ENCODE measurements at places on chromosomes 16 and 17. TPM values are rescaled to one million over a fixed set of nuclear protein-coding genes. Genes with fewer than 3 reads are reported as not detected.

The ABCA8 gene
- total RNA-seq = 0.15 TPM

The CFAP97D1 gene
- 0.13 TPM for total RNA-seq

DNA sequence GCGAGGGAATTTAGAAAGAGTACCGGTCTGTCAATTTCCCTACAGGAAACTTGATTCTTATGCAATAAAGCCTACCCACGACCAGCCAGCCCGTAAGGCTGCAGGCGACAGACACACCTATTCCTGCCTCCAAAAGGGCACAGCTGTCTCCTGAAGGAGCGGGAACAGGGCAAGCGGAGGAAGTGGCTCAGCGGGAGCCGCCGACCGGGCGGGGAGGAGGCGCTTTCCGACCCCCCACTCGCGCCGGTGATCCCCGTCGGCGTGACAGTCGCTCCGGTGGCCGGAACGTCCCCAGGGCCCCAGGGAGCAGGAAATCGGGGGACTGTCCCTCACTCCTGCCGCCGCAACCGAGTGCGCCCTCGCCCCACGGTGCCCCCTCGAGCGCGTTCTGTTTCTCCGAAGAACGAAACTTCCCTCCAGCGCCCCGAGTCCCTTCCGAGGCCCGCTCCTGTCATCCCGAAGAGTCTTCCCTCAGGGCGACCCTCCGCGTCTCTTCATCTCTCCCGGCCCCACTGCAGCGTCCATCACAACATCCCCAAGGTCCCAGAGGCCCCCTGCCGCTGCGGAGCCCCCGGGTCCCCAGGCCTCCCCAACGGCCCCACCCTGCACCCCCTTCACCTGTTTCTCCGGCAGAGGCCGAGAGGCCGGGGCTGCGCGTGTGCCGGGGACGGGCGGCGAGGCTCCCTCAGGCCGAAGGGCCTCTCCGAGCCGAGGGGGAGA lies 421 bp downstream of the STAT3 start:
- DNase-seq = peak; percentile 59

DNA sequence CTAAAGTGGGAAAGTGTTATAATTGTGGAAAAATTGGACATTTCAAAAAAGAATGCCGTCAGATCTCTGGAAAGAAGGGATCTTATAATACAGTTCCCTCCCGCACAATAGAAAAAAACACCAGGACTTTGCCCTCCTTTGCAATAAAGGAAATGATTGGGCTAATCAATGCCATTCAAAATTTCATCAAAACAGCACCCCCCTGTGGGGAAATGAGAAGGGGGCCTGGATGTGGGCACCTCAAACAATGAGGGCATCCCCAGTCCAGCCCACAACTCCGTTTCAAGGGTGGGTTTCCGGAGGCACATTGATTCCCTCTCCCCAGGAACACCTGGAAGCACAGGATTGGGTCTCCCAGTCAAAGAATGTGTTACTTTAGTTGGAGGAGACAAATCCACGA lies 26.1 kb downstream of the CD300LG start:
- DNase-seq = no peak

The LDHD gene
- 12.6 TPM for total RNA-seq

DNA sequence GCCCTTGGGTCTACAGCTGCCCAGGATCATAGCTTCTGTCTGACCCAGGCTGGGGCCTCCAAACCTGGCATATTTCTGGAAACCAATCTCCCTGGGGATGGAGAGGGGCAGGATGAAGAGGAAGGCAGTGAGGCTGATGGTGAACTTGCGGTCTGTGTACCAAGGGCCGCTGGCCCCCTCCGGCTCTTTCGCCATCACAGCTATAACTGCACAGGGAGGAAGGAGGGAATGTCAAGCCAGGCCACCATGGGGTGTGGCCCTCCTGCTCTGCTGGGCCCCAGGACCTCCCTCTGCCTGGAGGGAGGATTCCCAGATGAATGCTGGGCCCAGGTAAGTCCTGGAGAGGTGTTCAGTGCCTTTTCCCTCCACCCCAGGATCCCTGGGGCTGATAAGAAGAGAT lies 6.3 kb downstream of the SLC38A7 start:
- DNase-seq = no peak

DNA sequence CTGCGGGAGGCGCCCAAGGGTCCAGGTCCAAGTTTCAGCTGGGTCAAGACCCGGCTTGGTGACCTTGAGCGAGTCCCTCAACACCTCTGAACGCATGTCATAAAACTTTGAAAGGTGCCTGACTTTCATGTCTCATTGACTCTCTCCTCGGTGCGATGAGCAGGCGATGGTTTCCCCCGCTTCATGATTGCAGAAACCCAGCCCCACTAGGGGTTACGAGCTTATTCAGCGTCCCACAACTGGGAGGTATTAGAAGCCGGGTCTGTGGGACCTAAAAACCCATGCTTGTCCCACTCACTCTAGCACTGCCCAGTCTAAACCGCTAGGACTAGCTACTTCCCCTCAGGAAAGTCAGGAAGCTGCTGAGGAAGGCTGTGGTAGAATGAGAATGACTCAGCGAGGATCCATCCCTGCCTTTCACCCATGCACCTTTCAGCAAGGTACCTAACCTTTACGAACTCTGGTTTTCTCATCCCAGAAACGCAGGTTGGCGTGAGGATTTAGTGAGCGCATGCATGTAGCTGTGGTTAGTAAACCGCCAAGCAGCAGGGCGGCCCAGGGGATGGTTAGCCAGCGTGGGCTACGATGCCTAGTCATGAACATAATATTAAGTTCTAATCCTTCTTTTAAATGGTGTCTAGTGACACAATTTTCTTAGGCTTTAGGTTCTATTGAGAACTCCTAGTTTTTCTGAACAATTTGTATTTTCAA lies 26.2 kb upstream of the RFFL start:
- no peak for DNase-seq

DNA sequence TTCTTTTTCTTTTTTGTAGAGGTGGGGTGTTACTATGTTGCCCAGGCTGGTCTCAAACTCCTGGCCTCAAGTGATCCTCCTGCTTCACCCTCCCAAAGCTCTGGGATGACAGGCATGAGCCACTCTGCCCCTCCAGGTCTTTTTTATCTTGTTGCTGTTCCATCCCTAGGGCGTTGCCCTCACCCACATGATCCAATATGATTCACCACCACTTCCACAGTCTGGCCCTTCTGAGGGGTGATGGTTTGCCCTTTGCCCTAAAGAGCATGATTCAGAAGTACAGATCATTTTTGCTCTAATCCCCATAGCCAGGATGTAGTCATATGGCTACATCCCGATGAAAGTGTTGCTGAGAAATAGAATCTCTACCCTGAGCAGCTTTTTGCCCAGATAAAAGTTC lies 18.8 kb downstream of the STX4 start:
- DNase-seq = no peak

The NUFIP2 gene
- total RNA-seq = 90.5 TPM

The B3GNT9 gene
- 7.6 TPM for total RNA-seq

DNA sequence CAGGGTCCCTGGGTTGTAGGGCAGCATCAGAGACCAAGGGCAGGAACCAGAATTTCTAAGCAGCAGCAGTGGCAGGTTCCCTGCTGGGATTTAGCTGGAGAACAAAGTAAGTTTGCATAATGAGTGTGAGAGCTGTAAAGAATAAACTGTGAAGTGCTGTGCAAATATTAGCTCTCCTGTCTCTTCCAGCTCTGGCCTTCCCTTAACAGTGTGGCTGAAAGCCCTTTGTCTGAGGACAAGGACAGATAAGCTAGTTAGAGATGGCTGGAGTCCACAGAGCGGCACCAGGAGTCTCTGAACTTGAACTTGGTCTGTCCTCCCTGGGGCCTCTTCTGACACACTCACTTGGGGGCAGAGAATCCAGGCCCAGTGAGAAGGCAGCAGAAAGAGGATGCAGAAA lies 98.2 kb upstream of the WSCD1 start:
- DNase-seq = no peak

DNA sequence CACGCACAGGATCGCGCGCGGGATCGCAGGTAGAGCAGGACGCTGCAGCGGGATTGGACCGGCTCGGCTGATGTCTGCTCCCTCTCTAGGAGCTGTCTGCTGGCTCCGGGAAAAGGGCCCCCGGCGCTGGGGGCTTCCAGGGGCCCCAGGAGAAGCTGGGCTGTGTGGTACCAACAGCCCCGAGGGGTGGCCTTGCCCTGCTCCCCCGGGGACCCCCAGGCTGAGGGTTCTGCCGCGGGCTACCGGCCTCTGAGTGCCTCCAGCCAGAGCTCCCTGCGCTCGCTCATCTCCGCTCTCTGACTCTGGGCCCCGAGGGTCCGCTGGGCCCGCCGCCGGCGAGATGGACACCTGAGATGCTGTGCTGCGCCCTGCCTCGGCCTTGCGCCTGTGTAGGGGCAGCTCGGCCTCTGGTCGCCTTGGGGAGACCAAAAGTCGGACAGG lies 1.4 kb upstream of the PAQR4 start:
- DNase-seq = no peak

- no peak for DNase-seq
Measured at GRCh38 chr17:59175076-59175475, 19.5 kb downstream of the PRR11 start.

DNA sequence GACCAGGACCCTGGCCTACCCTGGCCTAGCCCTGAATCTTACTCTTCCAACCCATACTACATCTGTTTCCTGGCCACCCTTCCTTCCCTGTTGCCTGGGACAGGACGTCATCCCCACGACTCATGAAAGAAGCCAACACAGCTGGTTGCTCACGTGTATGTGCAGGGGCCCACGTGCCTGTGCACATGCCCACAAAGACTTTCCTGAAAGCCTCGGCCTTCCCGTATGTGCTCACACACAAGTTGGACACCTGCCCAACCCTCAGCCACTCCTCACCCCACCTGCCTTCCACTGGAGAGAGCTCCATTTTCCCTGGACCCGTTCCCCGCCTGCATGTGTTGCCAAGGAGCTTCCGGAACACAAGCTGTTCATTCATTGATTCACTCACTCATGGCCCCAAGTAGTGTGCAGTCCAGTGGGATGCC lies 7.0 kb downstream of the PLXDC1 start:
- DNase-seq = no peak

DNA sequence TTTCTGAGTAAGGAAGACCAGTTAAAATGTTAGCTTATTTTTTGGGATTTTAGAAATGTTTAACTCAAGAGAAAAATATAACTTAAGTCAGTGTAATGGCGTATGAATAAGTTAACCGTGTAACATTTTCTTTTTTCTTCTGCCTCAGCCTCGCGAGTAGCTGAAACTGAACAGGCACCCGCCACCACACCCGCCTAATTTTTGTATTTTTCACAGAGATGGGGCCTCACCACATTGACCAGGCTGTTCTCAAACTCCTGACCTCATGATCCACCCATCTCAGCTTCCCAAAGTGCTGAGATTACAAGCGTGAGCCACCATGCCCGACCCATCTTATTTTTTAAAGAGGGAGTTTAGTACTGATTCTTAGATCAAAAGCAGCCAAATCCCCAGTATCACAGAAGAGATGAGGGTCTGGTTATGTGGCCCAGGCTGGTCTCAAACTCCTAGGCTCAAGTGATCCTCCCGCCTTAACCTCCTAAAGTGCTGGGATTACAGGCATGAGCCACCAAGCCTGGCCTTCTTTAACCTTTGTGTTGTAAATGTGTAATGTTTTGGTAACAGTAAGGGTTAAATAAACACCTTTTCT lies 16.8 kb downstream of the PITPNC1 start:
- no peak for DNase-seq

The PIK3R6 gene
- total RNA-seq = 0.15 TPM

DNA sequence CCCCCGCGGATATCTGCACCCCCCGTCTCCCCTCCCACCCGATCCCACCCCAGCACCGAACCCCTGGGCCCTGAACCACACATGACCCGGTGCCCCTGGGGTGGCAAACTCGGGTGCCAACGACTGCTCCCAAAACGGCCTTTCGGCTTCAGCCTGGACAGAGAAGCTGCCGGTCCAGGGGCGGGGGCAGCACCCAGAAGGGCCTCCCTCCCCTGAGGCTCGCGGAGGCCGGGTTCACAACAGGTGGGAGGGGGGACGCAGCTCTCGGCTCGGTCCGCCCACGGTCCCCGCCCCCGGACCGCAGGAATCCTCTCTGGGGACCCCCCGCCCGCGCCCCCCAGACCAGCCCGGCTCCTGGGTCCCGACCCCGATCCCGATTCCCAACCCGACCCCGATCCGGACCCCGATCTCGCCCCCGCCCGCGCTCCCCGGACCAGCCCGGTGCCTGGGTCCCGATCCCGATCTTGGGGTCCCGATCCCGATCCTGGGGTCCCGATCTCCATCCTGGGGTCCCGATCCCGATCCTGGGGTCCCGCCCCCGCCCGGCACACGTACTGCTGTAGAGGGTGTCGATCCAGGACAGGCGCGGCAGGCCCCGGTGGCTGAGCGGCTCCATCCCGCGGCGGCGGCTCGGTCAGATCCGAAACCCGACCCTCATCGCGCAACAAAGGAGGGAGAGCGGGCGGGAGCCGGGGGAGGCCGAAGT lies 516 bp downstream of the ABR start:
- no peak for DNase-seq

The HOXB4 gene
- total RNA-seq = not detected

The SNAI3 gene
- 9.1 TPM for total RNA-seq

The SMIM5 gene
- not detected for total RNA-seq

The CDT1 gene
- total RNA-seq = 154 TPM

The GPRC5C gene
- total RNA-seq = 20.6 TPM

The PTGES3L gene
- total RNA-seq = 1.8 TPM

- DNase-seq = no peak
Measured at GRCh38 chr17:35166526-35166925, 18.9 kb downstream of the UNC45B start.

The MYO15A gene
- 4.5 TPM for total RNA-seq

- no peak for DNase-seq
Measured at GRCh38 chr17:17606416-17607000, 15.0 kb upstream of the PEMT start.

DNA sequence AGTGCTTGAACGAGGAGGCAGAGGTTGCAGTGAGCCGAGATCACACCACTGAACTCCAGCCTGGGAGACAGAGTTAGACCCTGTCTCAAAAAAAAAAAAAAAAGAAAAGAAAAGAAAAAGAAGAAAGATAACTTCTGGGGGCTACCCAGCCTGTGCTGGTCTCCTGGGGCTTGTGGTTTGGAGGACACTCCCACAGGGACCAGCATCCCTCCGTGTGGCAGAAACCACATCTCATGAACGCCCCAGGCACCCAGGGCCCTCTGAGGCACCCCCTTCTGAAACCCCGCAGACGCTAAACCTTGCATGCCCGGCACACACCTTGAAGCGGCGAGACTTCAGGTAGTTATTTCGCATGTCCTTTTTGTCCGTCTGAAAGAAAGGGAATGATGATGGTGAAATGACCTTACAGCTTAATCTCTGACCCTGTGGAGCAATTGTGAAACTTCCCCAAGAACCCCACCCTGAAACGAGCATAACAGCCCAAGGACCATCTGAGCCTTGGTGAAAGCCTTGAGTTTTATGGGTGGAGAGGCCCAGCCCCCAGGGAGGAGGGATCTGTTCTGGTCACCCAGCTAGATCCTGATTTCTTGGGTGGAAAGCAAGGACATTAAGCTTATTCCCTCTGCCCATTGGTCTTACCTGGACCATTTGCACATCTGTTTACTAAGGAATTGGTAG lies 55.0 kb downstream of the CNGB1 start:
- no peak for DNase-seq

GRCh38 chr17:75813081-75814020 lies 28.7 kb downstream of the UNK start:
- no peak for DNase-seq

- DNase-seq = no peak
Measured at GRCh38 chr16:49745311-49745747, 110.6 kb downstream of the ZNF423 start.

- no peak for DNase-seq
Measured at GRCh38 chr16:80285104-80285503, 255.7 kb upstream of the DYNLRB2 start.
